GM23248 (cell line): ENCODE measurements at places on chromosomes 1 and 21.
A peak's percentile ranks its signal among the peaks of the same experiment; 100 is the strongest.

DNA sequence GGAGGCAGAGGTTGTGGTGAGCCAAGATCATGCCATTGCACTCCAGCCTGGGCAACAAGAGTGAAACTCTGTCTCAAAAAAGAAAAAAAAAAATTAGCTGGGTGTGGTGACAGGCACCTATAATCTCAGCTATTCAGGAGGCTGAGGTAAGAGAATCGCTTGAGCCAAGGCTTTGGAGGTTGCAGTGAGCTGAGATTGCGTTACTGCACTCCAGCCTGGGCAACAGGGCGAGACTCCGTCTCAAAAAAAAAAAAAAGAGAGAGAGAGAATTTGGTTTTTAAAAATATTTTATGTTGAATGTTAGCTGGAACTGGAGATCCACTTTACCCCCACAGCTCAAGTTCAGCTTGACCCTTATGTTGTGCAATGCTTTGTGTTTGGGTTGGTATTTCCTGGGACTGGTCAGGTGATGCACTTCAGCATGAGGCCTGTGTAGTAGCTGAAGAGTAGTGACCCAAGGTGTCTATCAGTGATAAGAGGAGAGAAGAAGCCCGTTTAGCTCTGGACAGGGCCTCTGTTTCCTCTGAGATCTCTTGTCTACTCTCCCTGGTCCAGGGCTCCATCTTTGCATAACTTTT is 36.8 kb upstream of the MACF1 start:
- DNase-seq = peak; percentile 24

DNA sequence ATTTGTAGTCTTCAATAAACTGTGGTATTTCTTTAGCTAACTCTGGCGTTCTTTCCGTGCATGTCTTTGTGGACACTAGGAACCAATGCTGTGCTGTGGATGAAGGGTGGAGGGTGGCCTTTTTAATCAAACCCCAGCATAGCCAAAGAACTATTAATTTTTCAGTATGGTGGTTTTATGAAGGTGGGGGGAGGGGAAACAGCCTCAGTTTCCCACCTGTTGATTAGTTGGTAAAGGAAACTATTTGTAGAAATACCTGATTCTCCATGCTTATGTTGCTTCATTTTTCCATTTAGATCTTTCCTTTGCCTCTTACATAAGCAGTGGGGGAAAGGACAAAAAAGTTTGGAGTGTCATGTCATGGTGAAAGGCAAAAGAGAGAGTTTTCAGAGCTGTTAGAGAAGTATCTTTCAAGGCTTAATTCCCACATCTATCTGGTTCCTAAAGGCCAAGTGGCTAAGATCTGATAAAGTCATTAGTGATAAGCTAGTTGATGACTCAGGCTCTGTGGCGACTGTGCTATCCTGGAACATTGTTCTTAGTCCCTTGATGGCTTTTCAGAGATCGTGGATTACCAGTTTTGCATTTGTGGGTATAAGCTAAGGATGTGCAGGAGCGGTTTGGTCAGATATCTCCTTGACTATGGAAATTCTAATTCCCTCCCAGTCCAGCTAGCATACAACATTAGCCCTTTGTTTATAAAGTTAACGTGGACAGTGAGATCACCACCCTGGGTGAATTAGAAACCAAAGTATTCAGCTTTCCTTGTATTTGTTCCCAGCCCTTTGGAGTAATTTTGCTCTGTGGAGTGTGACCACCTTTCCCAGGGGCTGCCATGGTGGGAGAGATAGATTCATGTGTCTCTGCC is 8.7 kb upstream of the HAX1 start:
- peak; percentile 24 for DNase-seq

DNA sequence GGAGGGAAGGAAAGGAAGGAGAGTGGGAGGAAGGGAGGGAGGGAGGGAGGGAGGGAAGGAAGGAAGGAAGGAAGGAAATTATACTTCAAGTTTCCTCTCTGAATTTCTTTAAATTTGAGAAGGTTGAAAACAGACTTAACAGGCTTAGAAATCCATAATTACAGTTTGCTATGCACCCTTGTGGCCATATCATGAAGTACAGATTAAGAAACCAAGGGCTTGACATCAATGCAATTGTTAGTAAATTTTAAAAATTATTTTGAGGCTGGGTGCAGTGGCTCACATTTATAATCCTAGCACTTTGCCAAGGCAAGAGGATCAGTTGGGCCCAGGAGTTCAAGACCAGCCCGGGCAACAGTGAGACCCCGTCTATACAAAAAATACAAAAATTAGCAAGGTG is 14.4 kb downstream of the ANP32E start:
- peak; percentile 50 for DNase-seq

DNA sequence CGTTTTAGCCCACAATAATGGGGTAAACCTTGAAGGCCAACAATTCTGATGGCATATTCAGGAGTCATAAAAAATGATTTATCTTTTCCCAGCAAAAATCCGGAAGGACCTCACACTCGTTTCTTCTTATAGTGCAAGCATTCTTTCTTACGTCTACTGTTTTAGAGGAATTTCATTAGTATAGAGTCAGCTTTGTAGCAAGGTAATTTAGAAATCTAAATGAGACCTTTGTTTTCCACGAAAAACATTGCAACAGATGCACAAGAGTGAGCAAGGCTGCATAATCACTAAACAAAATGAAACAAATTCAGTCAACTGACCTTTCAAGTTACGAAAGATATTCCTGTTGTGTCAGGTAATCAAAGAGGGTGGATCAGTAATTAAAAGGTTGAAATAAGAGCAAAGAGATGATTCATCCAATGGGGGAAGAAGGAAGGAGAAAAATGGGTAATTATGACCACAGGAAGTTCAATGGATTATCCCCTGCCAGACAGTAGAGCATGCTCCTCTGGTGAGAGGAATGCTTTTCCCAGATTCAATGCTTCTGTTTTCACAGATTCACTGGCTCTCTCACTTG is 560 bp upstream of the CSDE1 start:
- DNase-seq = peak; percentile 48

DNA sequence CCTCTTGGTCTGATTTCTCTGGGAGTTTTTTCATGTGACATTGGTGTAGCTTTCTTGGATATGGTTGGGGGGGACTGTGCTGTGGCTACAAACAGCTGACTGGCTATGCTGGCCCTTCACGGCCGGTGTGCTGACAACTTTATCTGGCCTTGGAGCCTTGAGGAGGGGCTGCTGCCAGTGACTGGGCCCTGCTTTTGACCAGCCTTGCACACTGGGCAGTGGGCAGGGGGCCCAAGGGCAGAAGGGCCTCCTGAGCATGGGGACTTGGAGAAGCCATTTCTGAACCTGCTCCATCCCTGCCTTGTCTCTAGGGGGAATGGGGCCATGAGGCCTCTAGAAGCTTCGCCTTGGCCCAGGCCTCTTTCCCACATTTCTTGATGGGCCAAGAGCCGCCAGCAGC is 139.6 kb downstream of the CAMTA1 start:
- no peak for DNase-seq
